Esophagus squamous epithelium (tissue), 5 donors: ENCODE measurements at places on chromosomes 3 and 15. TPM values are rescaled to one million over a fixed set of nuclear protein-coding genes. Genes with fewer than 3 reads are reported as not detected.

FBXL2 gene
- total RNA-seq, result 1.8 TPM

- DNase-seq, result no peak
These were observed 47.9 kb upstream of the LIPC start for GRCh38 chr15:58383876-58384275.

GRCh38 chr3:52171514-52172261, 17.5 kb upstream of the POC1A start:
- DNase-seq, result no peak

- no peak for DNase-seq
These were observed 65.1 kb downstream of the GLCE start for GRCh38 chr15:69225355-69226022.

- DNase-seq, result no peak
These were observed 377.0 kb downstream of the GAP43 start for GRCh38 chr3:116000311-116000710.

DNA sequence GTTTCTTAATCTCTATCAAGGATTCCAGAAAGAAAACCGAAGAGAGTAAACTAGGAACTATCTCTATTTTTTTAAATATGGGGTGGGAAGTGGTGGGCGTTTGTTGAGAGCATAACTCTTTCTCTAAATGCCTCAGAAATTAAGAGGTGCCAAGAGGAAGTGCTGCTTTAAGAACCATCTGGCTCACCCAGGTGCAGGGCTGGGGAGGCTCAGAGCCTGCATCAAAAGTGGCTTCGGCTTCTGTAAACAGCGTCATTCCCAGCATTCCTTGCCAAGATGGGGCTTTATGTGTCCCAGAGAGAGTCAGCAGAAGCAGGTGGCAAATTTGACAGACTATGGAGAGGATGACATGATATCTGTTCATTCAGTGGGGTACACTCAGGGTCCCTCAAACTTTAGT, 123.3 kb upstream of the BFSP2 start:
- no peak for DNase-seq

- no peak for DNase-seq
These were observed 188.3 kb downstream of the TJP1 start for GRCh38 chr15:29633971-29634370.
